Stimulated activated CD8-positive, alpha-beta memory T cell treated with anti-CD3 and anti-CD28 coated beads, Interleukin-12 subunit alpha, Interleukin-12 subunit beta, amount 100 ng/mL, for 1 hour (primary cell): ENCODE measurements at places on chromosomes 2 and 18.

- DNase-seq, result no peak
Observed at GRCh38 chr2:148130581-148130980, 109.7 kb downstream of the MBD5 start.

DNA sequence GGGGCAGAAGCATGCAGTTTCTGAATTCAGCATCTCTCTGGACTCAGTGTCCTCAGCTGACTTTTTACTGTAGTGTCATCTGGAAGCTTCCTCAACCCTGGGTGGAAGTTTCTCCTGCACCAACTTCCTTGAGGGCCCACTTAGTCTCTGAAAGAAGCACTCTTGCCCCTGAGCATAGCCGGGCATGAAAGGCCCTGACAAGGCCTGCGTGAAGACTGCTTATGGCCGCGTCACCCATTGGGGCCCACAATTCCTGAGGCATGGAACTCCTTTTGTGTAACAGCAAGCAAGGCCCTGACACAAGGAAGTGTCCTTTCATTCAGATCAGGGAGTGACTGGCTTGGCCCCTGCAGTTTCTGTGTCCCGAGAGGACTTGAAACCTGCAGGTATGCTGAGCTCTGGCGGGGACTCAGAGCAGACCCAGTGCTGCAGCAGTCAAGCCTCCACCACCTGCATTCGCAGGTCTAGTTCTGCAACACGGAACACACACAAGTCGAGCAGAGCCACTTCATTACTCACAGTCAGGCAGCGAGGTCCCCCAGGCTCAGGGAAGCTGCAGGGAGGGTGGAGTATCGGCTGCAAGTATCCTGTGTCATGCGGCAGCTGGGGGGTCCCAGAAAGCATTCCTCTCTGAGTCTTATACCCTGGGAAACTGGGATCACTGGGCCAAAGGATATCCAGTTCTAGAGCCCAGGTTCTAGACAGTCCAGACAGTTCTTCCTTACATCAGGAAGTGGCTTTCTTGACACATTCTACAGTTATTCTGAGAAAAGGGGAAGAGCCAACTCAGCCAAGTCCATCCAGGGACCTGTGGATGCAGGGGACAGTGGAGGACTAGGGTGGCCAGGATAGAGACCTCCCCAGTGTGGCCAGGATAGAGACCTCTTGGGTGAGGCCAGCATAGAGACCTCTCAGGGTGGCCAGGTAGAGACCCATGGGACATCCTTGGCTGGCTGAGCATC is 35.6 kb upstream of the PRLH start:
- DNase-seq, result no peak

GRCh38 chr2:102194609-102195268 is 7.9 kb downstream of the IL1RL2 start:
- no peak for DNase-seq

DNA sequence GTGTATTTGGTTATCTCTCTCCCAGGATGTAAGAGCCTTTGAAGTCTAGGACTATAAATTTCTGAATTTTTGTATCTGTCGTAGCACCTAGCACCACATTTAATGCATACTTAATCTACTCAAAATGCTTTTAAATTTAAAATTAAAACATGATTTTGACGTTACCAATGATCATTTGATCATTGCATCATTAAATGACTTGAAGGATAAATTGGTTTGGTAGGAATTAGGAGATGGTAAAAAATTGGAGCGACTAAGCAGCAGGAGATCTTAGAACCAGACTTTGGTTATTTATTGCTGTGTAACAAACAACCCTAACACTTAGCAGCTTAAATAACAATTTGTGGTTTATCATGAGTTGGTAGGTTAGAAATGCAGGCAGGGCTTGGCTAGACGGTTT is 84.9 kb downstream of the MYO3B start:
- no peak for DNase-seq

- DNase-seq, result no peak
Observed at GRCh38 chr2:165007161-165007744, 51.9 kb upstream of the SLC38A11 start.

DNA sequence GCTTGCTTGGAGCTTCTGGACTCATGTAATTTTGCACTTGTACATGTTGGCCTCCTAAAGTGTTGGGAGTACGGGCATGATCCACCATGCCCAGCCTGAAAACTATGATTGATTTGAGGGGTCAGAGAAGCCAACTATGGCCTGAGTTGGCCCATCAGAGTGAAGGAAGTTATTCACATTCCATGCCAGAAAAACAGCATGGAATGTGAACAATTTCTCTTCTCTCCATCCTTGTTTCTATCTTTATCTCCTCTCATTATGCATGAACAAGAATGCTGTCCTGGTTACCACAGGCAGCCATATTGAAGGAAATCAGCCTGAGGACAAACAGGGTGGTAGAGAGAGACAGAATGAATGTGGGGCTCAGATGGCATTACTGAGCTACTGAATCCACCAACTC is 3.5 kb upstream of the CD226 start:
- DNase-seq, result no peak

DNA sequence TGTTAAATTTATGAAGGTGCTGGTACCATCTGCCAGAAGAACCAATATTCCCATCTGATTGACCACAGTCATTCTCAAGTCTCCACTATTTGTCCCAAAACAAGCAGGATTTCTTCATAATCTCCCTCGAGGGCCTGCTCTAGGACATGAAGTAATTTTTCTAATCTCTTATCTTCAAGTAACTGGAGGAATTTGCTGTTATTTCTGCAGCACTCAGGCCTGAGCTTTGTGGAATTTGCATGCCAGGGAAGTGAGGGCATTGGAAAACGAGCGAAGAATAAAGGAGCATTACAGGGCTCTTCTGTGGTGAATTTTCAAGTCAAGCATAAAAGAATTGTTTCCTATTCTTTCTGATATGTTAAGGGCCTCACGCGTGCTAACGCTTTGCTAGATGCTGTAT is 161.2 kb upstream of the EPAS1 start:
- no peak for DNase-seq

DNA sequence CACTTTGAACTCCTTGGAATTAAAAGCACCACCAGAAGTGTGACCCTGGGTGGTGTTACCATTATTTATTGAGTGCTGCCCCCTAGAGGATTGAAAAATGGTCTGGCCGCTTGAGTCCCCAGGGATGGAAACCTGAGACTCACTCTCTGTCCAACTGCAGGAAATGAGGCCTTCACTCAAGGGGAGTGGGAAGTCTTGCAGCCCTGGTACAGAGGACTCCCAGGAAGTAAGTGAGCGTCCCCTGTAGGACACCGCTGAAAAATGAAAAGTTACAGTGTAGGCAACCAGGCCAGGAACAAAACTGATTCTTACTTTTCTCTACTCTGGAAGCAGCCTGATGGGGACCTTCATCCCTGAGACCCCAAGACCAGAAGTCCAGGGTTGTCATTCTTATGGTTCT is 2.2 kb upstream of the NRP2 start:
- DNase-seq, result no peak

DNA sequence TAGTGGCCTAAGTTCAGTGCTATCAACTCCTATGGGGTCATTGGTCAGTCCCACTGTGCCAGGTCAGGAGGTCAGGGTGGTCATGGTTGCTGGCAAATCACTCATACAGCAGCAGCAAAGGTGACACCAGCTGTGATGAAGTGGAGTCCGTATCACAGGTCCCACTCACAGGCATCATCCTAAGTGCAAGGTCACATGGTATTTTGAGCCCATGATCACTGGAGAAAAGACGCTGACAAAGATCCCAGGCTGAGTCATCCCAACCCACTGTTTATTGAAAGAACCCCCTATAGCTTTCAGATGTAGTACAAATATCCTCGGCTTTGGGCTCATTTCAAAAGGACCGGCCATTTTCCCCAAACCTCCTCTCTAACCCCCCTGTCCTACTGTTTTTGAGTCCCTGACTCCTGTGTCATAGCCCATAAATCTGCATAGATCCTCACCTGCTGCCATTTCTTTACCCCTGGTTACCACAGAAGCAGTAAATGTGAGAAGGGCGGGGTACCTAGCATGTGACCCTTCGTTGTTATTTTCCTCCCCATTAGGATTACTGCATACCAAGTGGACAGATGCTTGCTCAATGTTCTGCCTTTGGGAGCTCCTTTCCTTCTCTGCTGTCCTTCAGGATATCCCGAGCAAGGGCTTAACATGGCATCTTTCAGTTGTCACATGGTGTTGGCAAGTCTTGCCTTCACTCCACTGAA is 107.7 kb downstream of the COL6A3 start:
- DNase-seq, result no peak

GRCh38 chr2:199468561-199469513 is 11.1 kb upstream of the SATB2 start:
- DNase-seq, result no peak

DNA sequence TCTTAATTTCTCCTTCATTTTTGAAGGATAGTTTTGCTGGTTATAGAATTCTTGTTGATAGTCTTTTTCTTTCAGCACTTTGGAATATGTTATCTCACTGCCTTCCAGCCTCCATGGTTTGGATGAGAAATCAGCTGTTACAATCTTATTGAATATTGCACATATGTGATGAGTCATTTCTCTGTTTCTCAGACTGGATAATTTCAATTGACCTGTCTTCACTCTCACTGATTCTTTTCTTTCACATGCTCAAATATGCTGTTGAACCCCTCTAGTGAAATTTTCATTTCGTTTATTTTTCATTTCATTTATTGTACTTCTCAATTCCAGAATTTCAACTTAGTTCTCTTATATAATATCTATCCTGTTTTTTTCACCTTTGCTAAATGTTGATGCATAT is 22.2 kb downstream of the PDK1 start:
- DNase-seq, result no peak

GRCh38 chr2:206728277-206729199 is 10.3 kb upstream of the DYTN start:
- no peak for DNase-seq

DNA sequence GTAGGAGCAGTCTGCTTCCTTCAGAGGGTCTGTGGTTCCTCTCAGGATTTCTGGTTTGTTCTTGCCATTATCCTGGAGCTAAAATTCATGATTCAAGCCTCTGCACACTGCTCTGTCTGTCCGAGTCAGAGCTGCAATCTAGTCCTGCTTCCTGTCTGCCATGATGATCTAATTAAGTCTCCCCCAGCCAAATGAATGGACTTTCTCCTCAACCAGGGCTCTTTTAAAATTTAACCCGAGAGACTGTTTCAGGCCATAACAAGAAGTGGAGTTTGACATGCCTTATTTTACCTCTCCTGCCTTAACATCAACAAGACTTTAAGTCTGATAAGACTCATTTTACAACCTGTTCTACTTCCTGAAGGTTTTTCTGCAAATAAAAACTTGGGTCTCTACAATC is 1009.6 kb upstream of the DDX18 start:
- no peak for DNase-seq
